Activated CD8-positive, alpha-beta memory T cell treated with anti-CD3 and anti-CD28 coated beads for 48 hours (primary cell): ENCODE measurements at places on chromosomes 12 and 14.

DNA sequence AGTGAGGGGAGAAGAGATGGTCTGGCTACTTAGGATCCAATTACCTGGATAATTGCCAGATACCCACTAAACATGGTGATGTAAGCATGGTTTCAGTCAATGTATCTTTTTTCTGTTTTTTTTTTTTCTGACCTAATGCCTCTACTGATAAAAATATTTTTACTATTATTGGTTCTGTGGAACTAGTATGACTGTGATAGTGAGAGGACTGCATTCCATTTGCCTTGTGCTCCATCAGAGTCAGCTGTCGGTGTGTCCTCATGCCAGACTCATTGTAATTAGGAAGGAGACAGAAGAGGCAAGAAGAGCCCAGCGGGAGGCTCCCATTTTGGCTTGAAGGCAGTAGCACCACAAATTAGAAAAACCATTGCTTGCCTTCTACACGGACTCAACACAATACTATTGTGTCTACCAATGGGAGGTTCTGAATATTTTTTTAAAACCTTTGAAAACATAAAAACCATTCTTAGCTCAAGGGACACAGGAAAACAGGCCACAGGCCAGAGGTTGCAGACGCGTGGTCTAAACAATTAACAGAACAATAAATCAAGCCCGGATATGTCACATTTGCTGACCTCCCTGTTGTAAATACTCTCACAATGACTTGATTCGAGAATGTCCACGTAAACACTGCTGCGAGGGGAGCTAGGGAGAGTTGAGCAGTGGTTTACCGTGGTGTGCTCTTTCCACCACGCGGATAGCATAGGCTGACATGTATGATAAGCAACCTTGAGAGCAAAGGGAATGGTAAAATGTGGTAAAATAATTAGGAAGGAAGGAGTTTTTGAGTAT lies 13.5 kb upstream of the DCP1B start:
- no peak for DNase-seq

DNA sequence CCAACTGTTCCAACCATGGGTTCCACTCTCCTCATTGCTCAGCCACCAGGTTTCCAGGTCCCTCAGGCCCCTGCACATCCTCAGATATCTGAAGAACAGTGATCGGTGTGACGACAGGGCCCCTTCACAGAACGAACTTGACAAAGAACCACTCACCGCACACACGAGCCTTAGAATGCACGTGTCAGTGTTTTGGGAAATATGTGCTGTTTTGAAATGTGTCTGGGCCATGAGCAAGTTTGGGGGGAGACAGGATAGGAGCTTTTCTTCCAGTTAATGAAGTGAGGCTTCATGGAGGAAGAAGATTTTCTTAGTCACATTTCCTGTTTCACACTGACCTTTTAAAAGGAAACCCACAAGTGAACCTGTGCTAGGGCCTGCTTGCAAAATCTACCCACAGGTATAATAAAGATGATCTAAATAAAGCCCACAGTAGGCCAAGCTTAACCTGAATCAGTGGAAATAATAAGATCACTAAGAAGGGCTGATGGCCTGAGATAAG lies 58.6 kb downstream of the ZFP36L1 start:
- DNase-seq: peak; percentile 38

DNA sequence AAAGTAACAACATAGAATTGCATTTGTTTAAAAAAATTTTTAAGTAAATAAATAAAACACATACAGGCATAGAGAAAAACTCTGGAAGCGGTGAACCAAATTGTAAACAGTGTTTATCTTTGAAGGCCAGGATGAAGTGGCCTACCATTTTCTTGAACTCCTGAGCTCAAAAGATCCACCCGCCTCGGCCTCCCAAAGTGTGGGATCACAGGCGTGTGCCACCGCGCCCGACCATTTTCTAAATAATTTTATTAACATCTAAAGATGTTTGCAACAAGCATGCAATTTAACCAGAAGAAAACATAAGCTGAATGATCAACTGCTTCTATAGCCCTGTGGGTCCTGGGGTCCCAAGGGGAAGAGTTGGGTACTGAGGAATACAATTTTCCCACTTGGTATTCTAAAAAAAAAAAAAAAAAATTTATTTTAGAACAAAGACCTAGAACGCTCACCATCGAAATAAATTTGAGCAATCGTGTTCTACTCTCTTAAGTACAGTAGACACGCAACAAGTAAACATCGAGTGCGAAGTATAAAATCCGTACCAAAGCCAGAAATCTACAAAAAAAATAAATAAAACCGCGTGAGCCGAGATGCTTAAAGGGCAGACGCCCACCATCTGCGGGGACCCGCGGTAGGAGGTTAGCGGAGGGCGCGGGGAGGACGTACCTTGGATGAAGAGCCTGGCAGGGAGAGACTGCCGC lies 484 bp downstream of the MIS18BP1 start:
- DNase-seq: no peak

- no peak for DNase-seq
Observed at GRCh38 chr14:93994919-93995682, 2.0 kb upstream of the CCDC197 start.

- DNase-seq: no peak
Observed at GRCh38 chr12:22576473-22576872, 32.1 kb upstream of the C2CD5 start.

DNA sequence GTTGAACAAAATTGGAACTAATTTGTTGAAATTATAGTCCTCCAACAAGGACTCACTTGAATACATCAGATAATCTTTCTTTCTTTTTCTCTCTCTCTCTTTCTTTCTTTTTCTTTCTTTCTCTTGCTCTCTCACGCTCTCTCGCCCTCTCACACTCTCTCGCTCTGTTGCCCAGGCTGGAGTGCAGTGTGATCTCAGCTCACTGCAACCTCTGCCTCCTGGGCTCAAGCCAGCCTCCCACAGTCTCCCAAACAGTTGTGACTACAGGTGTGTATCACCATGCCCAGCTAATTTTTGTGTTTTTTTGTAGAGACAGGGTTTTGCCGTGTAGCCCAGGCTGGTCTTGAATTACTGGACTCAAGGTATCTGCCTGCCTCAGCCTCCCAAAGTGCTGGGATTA lies 22.8 kb downstream of the WDR20 start:
- DNase-seq: no peak

DNA sequence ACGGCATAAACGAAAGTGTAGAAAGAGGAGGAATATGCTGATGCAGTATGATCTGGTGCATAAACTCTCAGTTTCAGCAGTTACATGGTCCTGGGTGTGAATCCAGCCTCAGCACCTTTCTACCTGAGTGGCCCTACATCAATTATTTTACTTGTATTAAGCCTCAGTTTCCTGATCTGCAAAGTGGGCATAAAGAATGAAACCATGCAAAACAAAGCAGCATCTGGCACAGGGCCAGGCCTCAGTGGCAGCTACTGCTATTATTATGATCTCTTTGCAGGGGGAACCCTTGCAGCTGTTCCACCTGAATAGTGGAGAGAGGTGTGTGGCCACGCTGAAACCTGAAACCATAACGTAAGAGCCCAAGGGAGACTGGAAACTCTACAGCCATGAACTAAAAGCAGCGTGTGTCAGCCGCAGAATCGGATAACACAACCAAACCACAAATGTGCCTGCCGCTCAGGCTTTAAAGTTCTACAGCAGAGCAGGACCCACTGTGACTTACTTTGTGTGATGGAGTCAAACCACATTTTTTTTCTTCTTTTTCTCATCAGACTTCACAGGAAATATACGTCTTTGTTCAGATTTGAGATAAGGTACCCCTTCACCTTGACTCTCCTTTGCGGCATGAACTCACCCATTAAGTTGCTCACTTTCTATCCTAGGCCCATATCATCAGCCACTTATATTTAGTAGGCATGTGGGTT lies 29.2 kb upstream of the FOS start:
- DNase-seq: peak; percentile 44

DNA sequence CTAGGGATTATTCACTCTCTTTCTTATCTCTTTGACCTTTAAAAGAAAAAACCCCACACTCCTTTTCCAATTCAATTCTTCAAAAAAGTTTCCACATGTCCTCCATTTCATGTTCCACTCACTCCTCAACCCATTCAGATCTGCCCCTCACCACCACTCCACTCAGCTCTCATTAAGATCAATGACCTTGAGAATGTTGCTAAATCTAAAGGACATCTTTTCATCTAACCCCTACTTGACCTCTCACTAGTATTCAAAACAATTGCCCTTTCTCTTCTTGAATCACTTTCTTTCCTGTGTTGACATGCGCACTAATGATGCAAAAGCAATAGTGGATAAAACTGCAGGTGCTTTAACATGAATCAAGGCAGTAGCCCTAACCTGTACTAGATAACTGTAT lies 9.9 kb downstream of the HECTD1 start:
- DNase-seq: no peak
